Fibroblast of skin of back (primary cell): ENCODE measurements at places on chromosomes 2 and 18.

- peak; percentile 99 for DNase-seq
Measured at GRCh38 chr2:40434731-40435271, 17.1 kb downstream of the SLC8A1 start.

DNA sequence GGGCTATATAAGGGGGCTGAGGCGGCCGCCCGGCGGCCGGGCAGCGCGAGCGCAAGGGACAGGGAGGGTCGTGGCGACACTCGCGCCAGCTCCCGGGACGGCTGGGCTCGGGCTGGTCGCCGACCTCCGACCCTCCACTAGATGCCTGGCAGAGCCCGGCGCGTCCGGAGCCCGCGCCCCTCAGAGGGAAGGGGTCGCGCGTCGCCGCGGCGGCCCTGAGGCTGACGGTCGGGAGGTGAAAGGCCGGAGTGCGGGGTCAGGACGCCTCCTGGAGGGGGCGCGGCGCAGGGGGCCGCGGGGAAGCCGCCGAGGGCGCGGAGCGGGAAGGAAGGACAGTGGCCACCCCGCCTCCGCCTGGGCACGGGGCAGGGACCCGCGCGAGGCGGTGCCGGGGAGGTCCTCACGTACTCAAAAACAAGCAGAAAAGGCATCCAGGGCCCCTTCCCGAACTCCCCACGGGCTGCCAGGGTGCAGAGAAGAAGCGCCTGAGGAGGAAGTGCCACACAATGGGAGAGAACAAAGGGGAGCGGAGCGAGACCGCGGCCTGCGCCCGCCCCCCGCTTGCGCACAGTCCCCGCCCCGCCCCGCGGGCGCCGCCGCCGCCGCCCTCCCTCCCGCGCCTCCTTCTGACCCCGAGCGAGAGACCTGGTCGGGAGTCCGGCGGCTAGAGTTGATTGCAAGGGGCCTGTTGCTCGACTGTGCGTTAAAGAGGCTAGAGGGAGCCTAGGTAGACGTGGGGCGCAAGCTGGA, 776 bp upstream of the KLF7 start:
- DNase-seq = peak; percentile 91

DNA sequence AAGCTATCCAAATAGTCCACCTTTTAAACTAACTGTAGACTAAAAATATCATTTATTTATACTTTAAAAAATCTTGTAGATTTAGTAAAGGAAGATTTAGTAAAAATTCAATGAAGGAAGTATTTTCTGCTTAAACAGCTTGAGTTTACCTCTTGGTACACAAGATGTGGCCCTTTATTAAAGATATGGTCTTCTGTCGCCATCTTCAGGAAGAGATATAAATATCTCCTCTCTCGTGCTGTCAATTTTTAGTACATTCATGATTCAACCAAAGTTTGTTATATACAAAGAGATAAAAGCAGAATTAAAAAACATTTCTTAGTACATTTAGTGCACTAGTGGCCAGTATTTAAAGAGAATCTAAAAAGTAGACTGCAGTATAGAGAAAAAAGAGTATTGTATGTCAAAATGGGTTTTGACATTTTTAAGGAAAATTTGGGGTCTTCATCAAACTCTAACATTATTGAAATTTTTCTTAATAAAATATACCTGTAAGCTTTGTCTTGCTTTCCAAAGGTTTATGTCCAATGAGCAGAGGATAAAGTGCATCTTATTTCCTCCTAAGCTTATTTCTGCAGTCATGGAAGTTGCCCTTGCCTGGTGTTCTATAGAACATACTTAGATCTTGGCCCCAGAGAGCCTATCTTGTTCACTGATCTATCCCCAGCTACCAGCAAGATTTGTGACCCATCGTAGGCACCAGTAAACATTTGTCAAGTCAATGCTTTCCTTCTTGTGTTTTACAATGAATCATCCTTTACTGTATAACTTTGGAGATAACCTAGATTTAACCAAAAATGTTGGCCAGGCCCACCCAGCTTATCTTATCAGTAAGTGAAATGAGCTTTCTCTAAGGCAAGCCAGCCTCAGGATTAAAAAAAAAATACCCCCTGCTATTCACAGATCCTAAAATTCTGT, 18.5 kb upstream of the EML6 start:
- DNase-seq = peak; percentile 74

DNA sequence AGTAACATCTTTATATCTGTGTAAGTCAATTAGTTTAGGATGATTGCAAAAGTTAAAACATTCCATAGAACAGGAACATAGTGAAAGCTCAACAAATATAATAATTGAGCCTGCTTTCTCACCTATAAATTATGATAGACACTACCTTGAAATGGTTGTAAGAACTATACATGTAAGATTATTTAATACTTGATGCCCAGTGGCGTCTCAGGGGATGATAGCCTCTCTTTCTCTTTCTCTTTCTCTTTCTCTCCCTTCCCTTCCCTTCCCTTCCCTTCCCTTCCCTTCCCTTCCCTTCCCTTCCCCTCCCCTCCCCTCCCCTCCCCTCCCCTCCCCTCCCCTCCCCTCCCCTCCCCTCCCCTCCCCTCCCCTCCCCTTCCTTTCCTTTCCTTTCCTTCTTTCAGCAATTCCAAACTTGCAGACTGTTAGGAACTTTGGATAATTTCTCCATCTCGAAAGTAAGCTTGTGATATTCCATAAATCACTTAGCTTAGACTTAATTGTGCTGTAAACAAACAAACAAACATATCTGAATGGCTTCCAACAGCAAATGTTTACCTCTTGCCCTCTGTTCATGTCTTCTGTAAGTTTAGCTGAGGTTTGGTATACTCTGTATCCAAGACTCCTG, 1102.7 kb downstream of the TSN start:
- no peak for DNase-seq

DNA sequence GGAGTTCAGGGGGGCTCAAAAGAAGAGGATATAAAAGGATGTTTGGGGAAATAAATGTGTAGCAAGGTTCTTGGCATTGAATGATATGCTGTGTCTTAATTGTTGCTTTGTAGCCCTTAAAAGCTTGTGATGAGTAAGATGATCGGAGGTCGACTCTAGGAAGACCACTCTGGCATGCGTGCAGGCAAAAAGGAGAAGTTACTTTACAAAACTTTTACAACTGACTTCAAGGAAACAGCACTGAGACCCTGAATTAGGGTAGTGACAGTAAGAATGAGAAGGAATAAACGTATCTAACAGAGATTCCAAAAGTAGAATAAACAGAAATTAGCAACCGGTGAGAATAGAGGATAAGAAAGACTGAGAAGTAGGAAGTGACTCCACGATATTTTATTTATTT, 228.7 kb upstream of the TANK start:
- no peak for DNase-seq

- DNase-seq = no peak
Measured at GRCh38 chr2:48449073-48449840, 80.7 kb upstream of the STON1 start.

DNA sequence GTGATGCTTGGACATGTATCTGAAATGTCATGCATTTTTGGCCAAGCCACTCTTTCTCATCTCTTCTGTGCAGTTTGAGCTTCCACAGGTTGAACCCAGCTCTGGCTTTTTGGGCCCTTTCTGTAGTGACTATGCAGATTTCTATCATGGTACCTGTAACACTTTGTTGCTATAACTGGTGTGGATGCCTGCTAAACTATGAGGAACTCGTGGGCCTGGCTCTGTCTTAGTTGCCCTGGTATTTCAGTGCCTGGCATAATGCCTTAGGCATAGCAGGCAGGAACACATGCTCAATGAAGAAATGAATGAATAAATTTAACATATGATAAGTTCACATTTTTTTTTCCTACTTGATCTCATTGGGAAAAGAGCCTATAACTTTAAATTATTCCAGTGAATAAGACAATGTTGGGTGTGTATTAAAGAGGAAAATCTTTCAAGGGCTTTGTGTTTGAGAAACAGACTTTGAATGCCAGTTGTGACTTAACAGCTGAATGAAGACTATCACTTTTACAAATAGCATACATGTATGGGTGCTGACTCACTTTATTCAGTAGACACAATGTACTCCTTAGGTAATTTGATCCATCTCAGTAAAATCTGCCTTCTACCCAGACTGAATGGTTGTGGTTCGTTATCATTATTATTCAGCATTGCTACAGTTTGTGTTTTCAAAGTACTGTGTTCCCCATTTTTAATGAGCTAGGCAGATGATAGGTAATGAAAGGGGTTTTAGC, 86.4 kb upstream of the MAP4K3 start:
- peak; percentile 93 for DNase-seq

DNA sequence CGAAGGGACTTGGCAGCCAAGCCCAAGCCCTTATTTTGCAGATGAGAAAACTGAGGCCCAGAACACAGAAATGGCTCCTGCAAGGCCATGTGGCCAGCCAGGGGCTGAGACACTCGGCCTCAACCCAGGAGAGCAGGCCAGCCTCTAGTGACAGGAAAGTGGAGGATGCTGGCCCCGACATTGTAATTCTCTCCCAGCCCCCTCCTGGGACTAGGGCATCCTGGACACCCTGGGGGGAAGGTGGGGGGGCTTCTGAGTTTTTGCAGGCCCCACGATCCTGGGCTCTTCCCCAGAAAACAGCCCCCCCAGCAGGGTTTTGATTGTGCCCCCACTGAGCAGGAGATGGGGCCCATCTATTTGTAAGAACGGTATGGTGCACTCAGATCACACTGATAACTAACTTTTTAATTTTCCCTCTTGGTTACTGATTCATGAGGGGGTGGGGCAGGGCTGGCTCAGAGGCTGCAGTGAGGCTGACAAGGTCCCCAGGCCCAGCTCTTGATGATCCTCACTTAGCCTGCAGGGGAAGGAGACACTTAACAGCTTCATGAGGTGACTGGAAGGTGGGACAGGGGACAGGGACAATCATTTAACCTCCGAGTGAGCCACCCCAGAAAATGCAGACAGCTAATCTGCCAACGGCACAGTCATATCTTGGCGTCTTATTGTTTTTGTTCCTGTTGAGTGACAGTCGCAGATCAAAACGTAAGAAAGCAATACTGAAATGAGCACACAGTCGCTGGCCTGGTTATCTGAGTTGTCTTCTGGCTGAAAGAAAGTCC, 18.9 kb downstream of the SMAD7 start:
- DNase-seq = no peak

DNA sequence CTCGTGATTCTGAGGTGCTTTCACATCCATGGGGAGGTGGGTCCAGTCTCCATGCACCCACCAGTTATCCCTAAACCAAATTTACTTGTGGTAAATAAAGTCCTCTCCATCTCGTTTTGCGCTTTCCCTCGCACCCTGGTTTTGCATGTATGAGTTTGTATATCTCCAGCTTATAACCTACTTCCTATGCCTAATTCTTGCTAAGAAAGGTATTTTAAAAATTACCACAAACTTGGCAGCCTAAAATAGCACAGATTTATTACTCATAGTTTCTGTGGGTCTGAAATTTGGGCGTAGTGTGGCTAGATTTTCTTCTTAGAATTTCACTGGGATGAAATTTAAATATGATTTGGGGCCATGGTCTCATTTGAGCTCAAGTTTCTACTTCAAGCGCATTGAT, 511.5 kb downstream of the NYAP2 start:
- peak; percentile 7 for DNase-seq

- DNase-seq = peak; percentile 27
Measured at GRCh38 chr18:2441544-2441943, 129.8 kb downstream of the METTL4 start.

DNA sequence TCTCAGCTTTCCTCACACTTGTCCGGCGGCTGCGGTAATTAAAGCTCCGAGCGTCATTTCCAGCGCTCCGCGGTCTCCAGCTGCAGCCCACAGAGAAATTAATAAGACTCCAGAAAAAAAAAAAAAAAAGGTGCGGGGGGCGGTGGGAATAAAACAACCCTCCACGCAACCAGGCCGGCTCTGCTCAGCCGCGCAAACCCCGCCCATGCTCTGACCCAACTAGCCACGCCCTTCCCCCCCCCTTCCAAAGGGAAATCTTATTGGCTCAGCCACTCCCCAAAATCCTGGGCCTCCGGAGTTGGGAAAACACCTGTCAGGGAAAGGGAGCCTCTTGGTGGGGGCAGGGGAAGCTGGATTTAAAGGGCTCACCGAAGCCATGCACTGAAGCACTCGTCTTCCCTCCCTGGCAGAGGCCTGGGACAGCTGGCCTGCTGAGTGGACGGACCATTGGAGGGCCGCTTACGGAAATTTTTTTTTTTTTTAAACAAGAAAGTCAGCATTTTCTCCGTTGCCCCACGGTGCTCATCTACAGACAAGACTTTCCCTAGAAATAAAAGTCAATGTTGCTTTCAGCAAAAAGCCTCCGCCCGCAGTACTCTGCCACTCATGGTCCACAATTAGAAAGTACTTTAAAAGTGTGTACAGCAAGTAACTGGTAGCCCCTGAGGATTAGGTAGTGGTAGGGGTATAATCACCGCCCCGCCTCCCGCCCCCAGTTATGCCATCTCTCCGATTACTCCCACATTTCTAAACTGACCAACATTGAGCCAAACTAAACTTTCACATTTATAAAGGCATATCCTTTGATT, 674 bp upstream of the ERBB4 start:
- no peak for DNase-seq

DNA sequence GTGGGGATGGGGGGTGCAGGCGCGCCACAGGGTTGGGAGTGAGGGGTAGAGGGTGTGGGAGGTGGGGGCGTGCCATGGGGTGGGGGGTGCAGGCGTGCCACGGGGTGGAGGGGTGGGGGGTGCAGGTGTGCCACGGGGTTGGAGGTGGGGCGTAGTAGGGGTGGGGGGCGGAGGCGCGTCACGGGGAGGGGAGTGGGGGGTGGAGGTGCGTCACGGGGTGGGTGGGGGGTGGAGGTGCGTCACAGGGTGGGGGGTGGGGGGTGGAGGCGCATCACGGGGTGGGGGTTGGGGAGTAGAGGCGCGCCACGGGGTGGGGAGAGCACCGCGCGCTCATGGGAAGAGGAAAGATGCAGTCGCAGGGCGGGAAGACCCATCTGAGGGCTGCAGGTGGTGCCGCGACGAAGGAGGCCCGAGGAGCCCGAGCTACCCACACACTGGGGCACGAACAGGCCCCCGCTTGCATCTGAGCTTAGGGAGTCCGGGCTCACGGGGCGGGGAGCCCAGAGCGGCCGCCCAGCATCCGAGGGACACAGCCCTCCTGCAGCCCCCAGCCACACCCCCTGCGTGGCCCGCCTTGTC, 37.5 kb downstream of the SNED1 start:
- DNase-seq = no peak

DNA sequence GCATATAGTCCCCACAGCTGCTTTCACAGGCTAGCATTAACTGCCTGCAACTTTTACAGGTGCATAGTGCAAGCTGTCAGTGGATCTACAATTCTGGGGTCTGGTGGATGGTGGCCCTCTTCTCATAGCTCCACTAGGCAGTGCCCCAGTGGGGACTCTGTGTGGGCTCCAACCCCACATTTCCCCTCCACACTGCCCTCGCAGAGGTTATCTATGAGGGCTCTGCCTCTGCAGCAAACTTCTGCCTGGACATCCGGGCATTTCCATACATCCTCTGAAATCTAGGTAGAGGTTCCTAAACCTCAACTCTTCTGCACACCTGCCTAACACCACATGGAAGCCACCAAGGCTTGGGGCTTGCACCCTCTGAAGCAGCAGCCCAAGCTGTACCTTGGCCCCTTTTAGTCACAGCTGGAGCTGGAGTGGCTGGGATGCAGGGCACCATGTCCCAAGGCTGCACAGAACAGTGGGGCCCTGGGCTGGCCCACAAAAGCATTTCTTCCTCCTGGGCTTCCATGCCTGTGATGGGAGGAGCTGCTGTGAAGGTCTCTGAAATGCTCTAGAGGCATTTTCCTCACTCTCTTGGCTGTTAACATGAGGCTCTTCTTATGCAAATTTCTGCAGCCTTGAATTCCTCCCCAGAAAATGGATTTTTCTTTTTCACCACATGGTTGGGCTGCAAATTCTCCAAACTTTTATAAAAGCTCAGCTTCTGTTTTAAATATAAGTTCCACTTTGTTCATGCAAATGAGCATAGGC, 59.3 kb downstream of the KDM3A start:
- DNase-seq = no peak

- no peak for DNase-seq
Measured at GRCh38 chr18:14941256-14941655, 193.3 kb downstream of the ANKRD30B start.
